ENCODE measurements at places on chromosomes 5 and 9.

DNA sequence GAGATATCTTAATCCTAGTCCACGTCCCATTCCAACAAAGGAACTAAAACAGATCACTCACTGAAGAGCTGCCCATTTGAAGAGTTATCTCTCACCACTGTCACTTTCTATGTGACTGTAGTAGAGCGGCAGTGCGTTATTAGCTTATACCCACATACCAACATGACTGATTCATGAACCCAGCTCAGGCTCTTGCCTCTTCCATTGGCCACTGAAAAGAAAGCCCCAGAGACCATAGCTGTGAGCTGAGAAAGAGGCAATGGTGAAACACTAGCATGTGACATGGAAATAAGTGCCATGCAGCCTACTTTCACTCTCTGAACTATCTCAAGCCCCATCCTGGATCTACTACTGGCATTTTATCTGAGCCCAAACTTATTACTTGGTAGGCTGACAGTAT, 151.7 kb upstream of the MOCS2 start:
- DNase-seq, result no peak

DNA sequence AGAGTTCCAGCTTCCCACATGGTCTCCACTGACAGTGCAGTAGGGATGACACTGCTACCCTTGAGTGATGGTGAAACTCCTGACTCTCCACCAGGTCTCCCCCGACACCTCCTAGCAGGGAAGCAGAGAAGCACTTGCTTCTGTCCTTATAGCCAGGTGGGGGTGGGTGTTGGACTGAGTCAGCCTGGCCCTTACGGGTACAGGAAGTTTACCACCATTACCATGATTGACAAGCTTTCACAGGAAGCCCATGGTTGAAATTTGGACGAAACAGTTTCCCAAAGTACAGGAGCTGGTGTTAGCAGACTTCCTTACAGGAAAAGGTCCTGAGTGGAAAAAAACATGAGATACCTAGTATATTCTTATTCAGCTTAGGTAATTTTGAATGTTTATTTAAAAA, 3.1 kb upstream of the FBXL7 start:
- DNase-seq, result no peak

DNA sequence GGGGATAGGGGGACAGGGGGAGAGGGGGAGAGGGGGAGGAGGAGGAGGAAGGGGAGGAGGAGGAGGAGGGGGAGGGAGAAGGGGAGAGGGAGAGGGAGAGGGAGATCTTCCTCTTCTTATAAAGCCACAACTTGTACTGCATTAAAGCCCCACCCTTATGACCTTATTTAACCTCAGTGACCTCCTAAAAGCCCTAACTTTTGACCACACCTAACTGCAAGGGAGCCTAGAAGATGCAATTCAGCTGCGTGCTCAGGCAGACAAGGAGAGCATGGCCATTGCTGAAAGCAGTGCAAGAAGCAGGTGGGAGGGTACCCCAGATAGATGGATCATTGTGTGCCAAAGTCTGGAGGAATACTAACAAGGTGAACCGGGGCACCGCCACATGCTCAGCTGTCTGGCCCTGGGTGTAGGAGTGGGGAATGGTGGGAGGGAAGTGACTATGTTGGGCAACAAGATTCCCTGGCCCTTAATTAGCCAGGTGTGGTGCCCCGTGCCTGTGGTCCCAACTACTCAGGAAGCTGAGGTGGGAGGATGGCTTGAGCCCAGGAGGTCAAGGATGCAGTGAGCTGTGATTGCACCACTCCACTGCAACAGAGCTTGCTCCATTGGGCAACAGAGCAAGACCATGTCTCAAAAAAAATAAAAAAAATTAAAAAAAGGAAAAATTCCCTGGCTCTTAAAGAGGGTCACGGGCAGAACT, 125.4 kb upstream of the BOD1 start:
- no peak for DNase-seq

DNA sequence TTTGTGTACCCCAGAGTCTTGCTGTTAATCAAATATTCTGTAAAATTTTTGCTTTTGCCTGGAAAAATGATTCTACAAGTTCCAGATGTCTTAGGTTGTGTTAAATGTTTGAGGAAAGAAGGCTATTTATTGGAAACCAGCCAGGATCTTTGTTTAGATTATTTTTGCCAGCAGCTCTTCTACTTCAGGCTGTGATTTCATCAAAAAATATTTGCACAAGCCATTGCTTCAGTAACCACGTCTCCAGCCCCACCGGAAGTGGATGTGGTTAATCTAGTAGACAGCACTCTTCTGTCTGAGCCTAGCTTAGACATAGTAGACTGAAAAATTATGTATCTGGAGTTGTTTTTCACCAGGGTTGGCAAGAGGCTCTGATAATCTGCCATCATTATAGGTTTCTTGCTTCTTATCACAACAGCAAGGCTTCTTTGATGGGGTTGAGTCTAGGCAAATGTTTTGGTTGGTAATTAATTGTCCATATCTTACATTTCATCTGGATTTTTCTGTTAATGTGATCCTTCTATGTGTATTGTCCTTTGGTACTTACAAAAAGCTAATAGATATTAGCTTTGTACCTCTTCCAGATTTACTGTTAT, 17.1 kb downstream of the KCTD16 start:
- peak; percentile 62 for DNase-seq

DNA sequence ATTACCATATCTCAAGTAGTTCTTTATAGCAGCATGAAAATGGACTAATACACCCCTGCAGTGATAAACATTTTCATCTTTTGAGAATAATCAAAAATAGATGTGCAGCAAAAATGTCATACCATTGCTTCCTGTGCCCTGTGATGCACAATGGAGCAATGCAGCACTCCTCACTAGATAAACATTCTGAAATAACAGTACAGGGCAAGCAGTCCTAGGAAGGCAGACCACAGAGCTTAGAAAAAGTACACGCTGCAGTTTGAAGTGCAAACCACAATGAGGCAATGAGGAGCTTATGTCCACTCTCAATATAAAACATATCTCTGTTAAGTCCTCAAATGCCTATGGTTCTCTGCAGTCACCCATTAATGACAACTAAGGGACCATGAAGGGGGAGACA, 367.6 kb downstream of the PDE4D start:
- DNase-seq, result no peak

DNA sequence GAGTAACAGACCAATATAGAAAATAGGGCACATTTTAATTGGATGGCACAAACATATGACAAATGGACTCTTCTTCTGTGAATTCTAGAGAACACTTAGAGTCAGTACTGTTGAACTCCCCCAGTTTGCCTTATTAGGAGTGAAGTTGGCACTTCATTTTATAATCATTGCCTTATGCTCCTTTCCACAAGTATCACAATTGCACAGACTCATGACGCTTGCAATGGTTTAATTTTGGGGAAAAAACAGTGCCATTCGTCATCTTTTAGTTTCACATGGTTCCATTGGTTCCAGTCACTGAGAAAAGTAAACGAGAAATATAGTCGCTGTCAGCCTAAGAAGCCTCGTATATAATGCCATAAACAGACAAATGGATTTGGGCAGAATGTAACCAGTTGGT, 71.2 kb downstream of the LURAP1L start:
- DNase-seq, result no peak

DNA sequence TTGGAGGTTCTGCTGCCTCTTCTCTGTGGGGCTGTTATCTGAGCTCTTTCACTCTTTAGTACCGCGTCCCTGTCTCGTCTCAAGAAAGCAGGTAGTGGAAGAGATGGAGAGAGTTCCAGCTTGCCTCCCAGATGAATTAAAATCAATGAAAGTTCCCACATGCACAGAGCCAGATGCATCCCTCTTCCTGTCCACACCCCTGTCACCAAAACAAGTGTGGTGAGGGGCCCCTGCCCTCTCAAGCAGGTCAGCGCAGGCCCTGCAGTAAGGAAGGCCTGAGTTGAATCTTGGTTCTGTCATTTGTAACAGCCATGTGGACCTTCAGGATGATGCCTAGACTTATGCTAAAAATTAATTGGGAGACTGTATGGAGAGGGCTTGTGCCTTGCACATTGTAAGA, 26.9 kb downstream of the GALNT10 start:
- DNase-seq, result no peak

- no peak for DNase-seq
These were observed 18.6 kb upstream of the AGXT2 start for GRCh38 chr5:35066260-35066795.

DNA sequence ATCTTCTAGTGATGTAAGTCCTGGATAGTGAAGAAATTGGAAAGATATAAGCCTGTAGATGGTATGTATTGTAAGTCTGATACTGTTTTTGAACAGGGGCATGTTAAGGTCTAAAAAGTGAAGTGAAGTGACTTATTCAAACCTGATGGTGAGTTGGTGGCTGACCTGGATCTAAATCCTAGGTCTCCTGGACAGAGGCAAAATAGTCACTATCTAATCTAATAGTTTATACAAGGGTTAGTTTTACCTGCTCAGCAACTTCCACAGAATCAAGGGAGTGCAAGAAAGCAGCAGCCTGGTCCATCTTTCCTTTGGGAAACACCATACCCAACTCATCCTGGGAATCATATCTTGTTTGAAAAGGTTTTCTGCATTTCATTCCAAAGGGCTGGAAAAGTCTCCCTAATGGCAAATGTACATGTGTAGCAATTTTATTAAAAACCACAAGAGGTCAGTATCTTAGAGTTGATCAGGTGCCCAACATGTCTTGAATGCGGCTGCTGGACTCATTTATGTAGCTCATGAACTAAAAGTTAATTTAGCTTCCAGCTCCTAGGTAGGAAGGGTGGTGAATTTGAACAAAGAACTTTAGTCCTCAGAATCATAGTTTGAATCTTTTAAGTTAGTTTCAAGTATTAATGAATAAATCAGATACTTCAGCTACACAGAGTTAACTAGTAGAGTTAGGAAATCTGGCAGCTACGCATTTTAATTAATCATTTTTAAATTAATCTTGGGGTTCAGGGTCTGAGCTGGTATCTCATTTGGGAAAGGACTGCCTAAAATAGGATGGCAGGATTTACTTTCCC, 26.0 kb downstream of the SKP2 start:
- no peak for DNase-seq

DNA sequence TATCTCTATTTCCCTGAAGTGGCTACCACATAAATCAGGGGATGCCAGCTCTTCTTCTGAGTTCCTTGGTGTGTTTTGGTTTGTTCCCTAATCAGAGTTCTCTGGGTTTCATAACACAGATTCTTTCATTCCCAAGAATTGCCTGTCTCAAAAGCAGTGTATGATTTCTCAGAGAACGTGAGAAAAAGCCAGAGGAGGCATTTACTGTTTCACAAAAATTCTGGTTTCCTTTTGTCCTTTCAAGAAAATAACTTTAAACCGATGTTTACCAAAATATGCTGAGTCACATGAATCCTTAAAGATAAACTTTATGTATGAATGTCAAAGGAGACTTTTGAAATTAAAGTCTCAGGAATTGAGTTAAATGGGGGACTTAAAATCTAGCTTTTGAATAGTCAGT, 314.3 kb downstream of the EBF1 start:
- no peak for DNase-seq

- DNase-seq, result no peak
These were observed 4.9 kb upstream of the PSAT1 start for GRCh38 chr9:78292026-78292425.

DNA sequence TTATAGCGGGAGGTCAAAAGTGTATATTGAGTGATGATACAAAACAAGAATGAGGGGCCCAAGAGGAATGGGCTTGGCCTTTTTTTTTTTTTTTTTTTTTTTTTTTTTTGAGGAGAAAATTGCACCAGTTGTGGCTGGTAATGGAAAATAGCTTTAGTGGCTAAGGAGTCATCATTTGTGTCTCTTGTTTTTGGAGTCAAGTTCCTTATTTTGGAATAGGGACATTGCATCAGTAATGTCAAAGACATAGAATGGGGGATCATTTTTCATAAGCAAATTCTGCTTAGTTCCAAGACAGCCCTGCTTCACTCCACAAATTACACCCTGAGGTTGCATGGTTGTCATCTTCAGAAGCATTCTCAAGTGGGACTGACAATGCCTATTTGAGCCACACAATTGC, 137.4 kb downstream of the STK32A start:
- DNase-seq, result no peak

- no peak for DNase-seq
These were observed 47.8 kb upstream of the SNX2 start for GRCh38 chr5:122727112-122727541.

DNA sequence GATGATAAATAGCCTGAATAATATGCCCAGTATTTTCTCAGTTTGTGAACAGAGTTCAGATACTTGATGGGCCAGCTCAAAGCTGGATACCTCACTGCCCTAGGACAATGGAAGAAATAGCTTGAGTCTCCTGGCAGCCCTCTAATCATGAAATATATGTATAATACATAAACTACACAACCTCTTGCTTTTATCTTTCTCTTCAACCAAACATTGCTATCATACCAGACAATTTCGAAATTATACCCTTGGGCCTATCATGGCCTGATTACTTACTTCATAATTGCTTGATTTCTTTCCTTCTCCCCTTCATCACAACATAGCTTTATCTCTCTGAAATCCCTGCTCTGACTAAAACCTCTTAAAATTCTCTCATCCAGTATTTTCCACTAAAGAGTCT, 1144.9 kb upstream of the C9orf72 start:
- DNase-seq, result no peak

DNA sequence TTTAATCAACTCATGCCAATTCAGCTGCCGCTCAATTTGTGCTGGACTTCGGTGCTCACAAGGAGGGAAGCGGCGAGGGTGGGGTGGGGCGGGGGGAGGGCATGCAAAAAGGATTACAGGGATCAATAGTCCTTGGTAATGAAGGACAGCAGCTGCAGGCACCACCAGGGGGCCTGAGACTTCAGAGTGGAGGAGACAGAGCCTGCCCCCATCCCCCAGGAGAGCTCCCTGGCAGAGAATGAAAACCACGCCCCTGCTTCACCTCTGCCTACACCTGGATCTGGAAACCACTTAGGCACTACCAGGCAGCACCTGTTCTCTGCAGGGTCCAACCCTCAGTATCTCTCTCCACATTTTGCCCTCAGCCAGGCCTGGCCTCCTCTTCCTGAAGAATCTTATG, 155.6 kb downstream of the TRIM32 start:
- no peak for DNase-seq

- DNase-seq, result no peak
These were observed 15.2 kb upstream of the SLC35D2 start for GRCh38 chr9:96398582-96399324.

DNA sequence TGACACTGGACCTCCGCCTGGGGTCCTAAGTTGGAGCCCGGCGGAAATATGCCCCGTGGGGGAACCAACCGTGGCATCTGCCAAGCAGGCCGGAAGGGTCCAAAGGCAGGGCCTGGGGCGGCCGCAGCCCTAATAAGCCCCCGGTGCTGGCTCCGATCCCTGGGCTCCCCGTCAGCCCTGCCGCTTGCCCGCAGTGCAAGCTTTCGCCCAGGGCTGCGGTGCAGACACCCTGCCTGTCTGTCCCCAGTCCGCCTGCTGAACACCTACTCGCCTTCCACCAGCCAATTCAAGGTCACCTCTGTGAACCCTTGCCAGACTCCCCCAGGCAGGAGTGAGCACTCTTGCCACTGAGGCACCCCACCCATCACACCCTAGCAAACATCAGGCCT, 502 bp upstream of the PTGR1 start:
- DNase-seq, result no peak

GRCh38 chr5:10157085-10157669, 92.5 kb downstream of the ATPSCKMT start:
- no peak for DNase-seq

- DNase-seq, result no peak
These were observed 115.4 kb downstream of the SLC25A46 start for GRCh38 chr5:110854200-110854599.
